Kidney epithelial cell (primary cell): ENCODE measurements at places on chromosomes 2 and 18.

DNA sequence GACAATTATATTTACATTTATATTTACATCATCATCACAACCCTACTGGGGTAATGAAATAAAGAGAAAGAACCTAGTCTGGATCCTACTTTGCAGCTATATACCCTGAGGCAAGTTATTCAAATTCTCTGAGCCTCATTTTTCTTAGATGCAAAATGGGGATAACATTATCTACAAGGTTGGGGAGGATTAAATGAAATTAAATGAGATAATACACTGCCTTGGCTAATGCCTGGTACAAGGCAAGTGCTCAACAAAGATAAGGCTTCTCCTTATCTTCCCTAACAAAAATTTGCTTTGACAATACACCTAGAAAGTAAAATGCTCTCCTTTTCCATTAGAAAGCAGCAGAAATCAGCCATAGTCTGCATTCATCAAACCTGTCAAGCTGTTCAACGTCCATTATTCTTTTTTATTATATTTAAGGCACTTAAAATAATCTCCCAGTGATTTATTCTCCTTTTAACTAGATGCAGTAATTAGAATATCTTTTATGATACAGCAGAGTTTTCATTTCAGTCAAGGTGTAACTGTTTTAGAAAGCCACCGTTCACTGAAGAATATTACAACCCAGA, 44.8 kb downstream of the TCF4 start:
- no peak for DNase-seq

DNA sequence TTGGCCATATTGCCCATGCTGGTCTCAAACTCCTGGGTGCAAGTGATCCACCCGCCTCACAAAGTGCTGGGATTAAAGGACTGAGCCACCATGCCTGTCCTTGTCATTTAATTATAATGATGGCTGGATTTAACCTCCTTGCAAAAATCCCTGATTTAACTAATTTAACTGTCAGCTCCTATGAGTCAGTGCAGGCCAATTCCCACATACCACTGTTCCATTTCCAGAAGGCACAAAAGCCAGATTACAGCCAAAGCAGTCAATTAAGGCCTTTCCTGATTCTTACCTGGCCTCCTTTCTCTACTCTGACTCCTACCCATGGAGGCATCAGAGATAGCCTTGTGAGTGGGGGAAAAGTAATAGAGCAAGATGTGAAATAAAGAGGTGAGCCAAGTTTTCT, 12.3 kb upstream of the SLC35F5 start:
- DNase-seq = no peak

DNA sequence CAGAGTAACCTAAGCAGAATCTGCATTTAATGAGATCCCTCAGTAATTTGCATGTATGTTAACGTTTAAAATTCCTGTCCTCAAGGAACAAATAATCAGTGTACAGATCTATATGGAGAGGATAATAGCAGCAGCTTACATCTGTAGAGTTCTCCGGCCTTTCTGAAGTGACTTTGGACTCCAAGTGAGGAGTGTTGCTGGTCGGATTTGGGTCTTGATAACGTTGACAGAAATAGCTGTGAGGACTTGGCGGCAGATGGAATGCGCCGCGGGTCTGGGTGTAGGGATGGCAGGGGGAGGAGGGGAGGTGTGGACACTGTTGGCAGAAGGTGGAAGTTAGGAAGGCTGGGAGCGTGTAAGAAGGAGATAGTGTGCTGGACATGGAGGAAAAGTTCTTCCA, 170.9 kb upstream of the GATA6 start:
- DNase-seq = no peak

DNA sequence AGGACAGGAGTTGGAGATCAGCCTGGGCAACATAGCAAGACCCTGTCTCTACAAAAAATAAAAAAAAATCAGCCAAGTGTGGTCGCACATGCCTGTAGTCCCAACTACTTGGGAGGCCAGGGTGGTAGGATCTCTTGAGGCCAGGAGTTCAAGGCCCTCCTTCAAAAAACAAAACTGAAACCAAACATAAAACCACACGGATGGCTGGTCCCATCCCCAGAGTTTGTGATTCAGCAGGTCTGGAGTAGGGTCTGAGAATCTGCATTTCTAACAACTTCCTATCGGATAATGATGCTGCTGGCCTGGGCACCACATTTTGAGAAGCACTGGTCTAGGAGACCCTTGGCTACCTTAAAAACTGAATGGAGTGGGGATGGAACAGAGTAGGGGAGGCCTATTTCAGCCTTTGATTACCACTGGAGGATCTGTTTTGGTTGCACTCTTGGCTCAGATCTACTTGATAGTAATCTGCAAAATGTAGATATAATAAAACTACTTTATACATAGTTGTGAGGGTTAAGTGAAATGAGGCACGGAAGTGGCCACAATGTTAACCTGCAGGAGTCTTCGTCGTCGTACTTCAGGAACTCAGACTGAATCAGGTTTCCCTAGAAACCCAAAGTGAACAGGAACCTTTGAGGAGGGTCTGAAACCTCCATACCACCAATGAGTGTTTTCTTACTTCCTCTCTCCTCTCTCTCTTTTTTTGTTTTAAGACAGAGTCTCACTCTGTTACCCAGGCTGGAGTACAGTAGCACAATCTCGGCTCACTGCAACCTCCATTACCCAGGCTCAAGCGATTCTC, 25.5 kb upstream of the NFE2L2 start:
- no peak for DNase-seq

- no peak for DNase-seq
Measured at GRCh38 chr2:168596881-168597655, 141.0 kb downstream of the CERS6 start.

DNA sequence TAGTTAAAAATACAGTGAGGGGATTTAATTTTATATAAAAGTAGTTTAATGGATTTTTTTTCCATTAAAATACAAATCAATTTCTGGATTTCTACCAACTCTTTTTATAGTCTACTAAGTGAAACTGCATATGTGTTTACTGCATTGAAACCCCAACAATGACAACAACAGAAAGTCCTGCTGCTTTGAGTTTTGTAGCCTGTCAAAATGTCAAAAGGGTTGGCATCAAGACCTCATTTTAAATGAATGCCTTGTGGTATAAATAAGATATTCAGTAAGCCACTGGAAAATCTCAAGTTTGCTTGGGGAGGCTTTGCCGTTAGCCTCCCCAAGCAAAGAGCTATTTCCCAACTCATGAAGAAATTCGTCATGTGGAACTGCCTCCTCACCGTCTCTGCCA, 440.3 kb upstream of the HNMT start:
- DNase-seq = no peak

DNA sequence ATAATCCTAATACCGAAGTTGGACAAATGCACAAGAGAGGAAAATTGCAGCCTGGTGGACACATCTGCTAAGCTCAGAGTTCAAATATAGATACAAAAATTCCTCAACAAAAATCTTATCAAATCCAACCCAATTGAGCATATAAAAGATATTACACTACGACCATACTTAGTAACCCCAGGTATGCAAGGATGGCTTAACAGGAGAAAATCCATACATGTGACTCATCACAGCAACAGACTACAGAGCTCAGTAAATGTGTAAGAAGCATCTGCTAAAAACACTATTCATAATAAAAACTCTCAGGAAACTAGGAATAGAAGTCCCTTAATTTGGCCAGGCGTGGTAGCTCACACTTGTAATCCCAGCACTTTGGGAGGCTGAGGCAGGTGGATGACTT, 28.3 kb downstream of the HS6ST1 start:
- no peak for DNase-seq
